ENCODE measurements at places on chromosomes 16 and 17. TPM values are rescaled to one million over a fixed set of nuclear protein-coding genes. Genes with fewer than 3 reads are reported as not detected.

DNA sequence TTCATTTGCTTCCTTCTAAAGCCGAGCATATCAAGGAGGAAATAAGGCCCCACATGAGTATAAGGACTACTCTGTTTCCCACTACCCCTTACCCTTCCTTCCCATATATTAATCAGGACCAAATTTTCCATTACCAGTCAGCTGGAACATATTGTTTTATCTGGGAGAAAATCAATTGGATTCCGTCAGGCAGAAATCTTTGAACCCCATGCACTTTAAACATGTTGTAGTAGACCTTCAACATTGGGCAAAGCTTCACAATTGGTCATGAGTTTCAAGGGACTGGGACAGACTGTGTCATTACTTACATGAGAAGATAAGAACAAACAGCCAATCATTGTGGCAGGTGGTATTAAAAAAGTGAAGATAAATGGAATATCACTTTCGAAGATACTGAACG, 70.3 kb downstream of the ABCA8 start:
- DNase-seq, result no peak

GRCh38 chr17:34757106-34757505, 177.7 kb downstream of the TMEM132E start:
- no peak for DNase-seq

DNA sequence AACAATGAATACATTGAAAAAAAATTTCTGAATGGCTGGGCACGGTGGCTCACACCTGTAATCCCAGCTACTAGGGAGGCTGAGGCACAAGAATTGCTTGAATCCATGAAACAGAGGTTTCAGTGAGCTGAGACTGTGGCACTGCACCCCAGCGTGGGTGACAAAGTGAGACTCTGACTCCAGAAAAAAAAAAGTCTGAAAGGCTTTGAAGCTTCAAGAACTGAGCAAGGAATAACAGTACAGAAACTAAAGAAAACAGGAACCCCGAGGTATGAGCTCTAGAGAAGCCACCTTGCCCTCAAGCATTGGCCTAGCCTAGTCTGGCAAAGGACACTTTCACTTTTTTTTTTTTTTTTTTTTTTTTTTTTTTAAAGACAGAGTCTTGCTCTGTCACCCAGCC, 45.0 kb downstream of the TEX2 start:
- DNase-seq, result no peak

Gene TBC1D3B
- not detected for total RNA-seq

GRCh38 chr17:12022310-12022709, 1.6 kb downstream of the MAP2K4 start:
- no peak for DNase-seq

- DNase-seq, result no peak
Observed at GRCh38 chr17:64424324-64424849, 24.5 kb upstream of the MILR1 start.

DNA sequence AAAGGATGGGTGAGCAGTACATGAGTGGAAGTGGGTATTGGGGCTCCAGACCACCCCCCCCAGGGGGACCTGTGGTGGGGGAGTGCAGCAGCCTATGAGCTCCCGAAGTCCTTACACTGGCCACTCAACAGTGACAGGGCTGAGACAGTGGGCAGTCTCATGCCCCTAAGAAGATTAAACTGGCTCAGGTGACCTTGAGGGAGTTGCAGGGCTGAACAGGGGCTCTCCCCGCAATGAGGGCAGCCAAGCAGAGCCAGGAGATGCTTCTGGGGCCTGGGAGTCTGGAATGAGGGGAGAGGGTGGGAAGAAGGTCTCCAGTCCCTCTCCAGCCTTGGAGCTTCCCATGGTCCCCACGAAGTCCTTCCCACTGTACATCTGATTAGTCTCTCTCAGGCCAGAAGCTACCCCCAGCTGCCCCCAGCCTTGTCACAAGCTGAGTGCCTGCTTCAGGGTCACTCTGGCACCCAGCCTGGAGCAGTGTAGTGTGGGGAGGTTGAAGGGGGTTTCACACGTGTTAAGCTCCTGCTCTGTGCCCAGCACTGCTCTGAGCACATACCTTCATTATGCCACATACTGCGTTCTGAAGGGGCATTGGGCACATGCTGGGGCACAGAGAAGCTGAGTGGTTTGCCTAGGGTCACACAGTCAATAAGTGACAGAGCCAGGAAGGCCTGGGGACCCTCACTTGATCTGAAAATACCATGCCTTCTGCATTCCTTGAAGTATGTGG, 1.0 kb upstream of the CDH16 start:
- DNase-seq, result no peak

DNA sequence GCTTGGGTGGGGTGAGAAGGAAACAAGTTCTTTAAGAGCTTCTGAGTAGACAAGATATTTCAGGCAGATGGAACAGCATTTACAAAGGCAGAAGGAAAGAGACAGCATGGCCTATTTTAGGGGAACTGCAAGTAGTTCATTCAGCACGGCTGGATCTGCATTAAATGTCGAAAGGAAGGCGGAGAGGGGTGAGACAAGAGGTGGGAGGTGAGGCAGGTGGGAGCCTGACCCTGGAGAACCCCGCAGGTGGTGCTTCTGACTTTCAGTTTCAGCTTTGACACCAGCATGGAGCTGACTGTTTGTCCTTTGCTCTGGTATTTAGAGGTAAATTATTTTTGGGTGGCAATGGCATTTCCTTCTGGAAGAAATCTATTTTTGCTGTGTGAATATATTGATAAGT, 194.8 kb downstream of the HS3ST4 start:
- DNase-seq, result no peak

- peak; percentile 95 for DNase-seq
Observed at GRCh38 chr17:4412933-4413831, 20.6 kb upstream of the SPNS3 start.

Gene ACLY
- total RNA-seq, result 31.7 TPM

DNA sequence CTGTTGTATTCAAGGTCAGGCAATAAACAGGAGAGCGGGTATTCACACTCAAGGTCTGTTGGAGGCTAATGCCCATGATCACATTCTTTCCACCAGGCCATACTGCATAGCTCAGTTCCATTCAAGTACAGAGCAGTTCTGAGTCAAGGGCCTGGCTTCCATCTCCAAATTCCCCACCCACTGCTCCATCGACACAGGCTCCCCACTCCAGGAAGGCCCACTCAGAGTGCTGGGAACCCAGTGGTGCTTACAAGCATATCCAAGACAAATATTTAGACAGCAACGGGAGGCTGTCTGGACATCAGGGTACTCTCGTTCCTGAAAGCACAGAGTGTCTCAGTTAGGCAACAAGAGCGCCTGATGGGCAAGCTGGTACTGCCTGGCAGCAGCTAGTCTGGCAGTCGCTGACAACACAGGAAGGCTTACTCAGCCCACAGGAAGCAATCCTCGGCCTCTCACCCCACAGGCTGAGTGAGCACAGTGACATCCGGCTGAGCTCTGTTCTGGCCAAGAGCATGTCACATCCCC, 40.9 kb downstream of the RFFL start:
- peak; percentile 88 for DNase-seq

DNA sequence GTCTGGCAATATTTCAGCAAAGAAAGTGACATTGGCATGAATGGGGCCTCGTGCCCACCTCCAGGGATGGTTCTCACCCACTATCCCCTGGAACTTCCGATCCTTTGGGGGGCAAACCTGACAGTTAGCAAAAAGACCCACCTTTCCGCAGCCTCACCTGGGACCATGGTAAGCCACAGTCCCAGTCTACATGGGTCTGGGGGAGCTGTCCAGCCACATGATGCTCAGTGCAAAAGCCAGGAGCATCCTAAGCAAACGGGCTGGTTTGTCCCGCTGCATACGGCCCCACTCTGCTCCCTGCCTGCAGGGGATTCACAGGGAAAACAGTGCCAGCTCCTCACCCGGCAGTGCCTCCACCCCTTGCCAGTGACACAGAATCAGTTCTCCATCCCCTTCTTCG, 19.3 kb downstream of the AIPL1 start:
- DNase-seq, result no peak
